ENCODE measurements at places on chromosomes 11 and 22. TPM values are rescaled to one million over a fixed set of nuclear protein-coding genes. Genes with fewer than 3 reads are reported as not detected.
A peak's percentile ranks its signal among the peaks of the same experiment; 100 is the strongest.

DNA sequence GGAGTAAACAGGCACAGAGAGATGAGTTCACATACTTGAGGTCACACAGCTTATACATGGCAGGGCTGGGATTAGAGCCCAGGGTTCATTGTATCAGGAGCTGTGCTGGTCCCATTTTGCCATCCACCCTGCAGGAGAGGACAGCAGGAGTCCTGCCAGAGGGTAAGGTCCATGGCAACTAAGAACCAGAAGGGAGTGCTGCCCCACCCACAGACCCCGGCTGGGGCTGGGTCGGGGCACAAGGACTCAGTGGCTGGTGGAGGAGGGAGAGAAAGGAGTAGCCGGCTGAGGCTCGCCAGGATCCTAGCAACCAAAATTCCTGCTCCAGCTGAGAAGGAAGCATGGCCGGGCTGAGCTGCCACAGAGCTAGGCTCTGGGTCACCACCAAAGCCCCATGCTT lies 25.9 kb upstream of the TP53I11 start:
- DNase-seq = no peak

GRCh38 chr22:38193580-38193979 lies 8.2 kb upstream of the MAFF start:
- DNase-seq = no peak

- DNase-seq = peak; percentile 36
Measured at GRCh38 chr11:36073411-36074203, 129.7 kb downstream of the LDLRAD3 start.

GRCh38 chr11:109680127-109680526 lies 258.1 kb downstream of the C11orf87 start:
- no peak for DNase-seq

- no peak for DNase-seq
Measured at GRCh38 chr11:65383778-65384177, 1.3 kb upstream of the SLC25A45 start.

Gene PRG2
- total RNA-seq = not detected

- peak; percentile 94 for DNase-seq
Measured at GRCh38 chr11:118194835-118195627, 18.6 kb upstream of the SCN2B start.

Gene DNAJC4
- total RNA-seq = 11.6 TPM

- DNase-seq = no peak
Measured at GRCh38 chr11:118108513-118108912, 21.8 kb upstream of the SMIM35 start.

Gene CARD18
- total RNA-seq = not detected

Gene ZDHHC24
- 45.5 TPM for total RNA-seq

Gene GRIA4
- 1.8 TPM for total RNA-seq

Gene OR52I1
- total RNA-seq = not detected

DNA sequence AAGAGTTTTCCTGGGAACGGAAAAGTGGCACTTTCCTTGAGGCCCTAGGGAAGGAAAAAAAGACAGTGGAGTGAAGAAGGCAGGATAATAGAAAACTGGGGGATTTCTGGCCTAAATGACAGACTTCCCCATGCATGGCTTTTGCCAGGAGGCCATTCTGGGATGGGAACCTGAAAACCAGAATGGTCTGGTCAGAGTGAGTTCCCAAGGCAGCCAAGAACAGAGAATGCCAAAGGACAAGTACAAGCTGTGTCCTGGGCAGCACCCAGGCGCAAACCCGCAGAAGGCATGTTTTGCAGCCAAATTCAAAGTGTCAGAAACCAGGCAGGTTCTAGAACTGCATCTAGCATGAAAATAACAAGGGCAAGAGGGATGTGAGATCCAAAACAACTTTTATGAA lies 162.4 kb downstream of the SPON1 start:
- no peak for DNase-seq

DNA sequence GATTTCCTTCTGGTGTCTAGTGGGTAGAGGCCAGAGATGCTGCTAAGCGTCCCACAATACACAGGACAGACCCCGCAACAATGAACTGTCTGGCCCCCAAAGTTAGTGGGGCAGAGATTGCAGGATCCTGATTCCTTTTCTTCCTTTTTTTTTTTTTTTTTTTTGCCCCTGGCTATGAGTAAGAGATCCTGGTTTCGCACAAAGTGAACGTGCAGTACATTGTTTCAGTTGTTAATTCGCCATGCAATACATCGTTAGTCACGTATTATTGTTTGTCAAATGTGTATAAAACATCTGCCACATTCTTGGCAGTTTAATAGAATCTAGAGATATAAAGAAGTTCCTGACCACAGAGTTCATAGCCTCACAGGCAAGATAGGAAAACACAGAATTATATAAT lies 20.2 kb downstream of the ST3GAL4 start:
- DNase-seq = no peak

DNA sequence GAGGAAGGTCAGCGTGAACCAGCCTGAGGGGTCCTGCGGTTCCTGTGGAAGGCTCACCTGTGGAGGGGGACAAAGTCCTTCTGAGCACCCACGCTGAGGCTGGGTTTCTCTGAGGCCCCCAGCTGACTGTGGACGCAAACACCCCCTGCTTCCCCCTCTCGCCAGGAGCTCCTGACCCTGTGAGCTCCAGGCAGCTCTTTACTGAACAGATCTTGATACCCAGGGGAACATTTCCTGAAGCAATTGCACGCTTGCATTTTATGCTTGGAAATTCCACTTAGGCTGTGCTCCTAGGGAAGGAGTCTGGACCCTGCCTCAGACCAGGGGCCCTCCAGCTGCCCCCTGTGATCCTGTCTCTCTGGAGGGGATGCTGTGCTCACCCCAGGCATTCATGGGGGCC lies 454.2 kb upstream of the B3GAT1 start:
- DNase-seq = no peak

Gene MAPK8IP2
- total RNA-seq = 5.8 TPM

GRCh38 chr11:112748713-112749543 lies 212.3 kb upstream of the NCAM1 start:
- DNase-seq = peak; percentile 17

GRCh38 chr22:26846645-26847044 lies 189.3 kb downstream of the MIAT start:
- DNase-seq = no peak

Gene PTPRCAP
- total RNA-seq = 15.2 TPM

Gene MS4A1
- not detected for total RNA-seq

Gene F2
- total RNA-seq = not detected

Gene SLC17A6
- not detected for total RNA-seq

DNA sequence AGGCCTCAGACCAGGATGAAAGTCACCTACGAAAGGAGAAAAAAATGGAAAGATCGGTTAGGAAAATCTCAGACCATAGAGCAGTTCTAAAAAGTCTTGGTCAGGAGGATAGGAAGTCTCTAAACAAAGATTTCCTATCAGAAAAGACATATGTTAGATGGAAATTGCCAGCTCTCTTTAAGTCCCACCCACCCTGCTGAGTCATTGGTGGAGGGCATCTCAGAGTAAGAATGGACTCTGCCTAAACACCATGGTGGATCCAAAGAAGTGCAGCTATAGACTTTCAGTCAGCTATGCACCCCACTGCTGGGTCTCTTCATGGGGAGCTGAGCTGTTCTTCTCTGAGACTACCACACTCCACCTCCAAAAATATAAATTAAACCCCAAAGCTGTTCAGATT lies 3.7 kb downstream of the OR8B2 start:
- no peak for DNase-seq

Gene PRG3
- not detected for total RNA-seq

DNA sequence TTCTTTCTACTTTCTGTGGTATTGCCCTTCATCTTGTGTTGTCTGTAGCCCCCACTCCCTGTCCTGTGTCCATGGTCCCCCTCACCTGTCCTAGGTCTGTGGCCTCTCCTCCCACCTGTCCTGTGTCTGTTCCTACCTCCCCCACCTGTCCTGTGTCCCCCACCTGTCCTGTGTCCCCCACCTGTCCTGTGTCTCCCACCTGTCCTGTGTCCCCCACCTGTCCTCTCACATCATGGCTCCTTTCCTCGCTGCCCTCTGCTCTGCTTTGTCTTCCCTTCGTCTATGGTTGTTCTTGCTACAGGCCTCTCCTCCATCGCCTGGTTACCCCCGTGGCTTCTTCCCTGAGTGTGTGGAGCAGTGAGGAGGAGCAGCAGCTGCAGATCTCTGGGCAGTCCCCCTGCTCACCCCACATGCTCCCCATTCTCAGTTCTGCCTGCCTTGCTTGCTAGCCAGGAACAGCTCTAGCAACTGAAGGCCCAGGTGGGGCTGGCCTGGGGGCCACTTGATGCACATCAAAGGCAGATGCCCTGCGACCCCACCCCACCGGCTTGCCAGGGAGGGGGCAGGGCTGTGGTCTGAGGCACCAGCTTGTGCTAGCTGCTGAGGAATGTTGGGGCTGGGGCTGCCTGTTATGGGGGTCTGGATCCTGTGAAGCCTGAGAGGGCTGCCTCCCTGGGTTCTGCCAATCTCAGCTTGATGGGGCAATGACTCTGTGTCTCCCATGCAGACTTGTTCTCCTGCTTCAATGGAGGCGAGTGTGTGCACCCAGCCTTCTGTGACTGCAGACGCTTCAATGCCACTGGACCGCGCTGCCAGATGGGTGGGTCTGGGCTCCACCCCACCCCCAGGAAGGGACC lies 5.6 kb downstream of the OTOG start:
- DNase-seq = no peak

DNA sequence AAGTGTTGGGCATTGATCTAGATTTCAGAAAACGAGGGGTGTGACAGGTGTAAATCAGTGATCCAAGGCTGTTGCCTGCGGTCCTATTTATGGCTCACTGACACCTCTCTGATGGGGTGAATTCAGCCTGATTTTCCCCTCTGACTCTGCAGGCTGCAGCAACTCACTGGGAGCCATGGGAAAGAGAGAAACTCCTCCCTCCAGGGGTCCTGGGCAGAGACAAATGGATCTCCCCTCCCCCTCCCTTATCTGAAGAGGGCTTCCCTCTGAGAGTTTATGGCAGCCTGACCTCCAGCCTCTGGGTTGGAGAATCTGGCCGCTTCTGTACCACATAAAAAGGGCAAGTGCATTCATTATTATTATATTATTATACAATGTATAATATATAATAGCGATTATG lies 1.8 kb upstream of the PKNOX2 start:
- no peak for DNase-seq

DNA sequence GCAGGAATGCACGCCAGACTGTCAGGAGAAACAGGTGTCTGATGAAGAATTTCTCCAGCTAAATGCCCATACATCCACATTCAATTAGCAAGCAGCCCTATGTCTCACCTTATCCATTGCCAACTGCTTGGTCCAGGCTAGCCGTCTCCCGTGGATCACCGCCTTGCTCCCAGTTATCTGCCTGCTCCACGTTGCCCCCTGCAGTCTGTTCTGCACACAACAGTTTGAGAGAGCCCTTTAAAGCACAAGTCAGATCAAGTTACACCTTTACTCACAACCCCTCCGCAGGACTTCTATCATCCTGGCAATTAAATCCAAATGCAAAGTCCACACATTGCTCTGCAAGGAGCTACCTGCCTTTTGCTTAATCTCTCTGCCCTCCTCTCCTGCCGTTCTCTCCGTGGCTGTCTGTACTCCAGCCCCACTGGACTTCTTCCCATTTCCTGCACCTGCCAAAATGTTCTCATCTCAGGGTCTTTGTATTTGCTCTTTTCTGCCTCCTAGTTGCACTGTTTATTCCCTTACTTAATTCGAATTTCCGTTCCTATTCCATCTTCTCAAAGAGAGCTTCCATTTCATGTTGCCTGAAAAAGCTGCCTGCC lies 185.3 kb upstream of the LARGE1 start:
- peak; percentile 77 for DNase-seq

- no peak for DNase-seq
Measured at GRCh38 chr22:40010746-40011145, 16.0 kb downstream of the FAM83F start.

Gene RAG2
- total RNA-seq = not detected

Gene MRGPRF
- 18.2 TPM for total RNA-seq

Gene SLCO2B1
- 9.4 TPM for total RNA-seq

- DNase-seq = peak; percentile 41
Measured at GRCh38 chr11:57646194-57646798, 3.4 kb downstream of the YPEL4 start.

DNA sequence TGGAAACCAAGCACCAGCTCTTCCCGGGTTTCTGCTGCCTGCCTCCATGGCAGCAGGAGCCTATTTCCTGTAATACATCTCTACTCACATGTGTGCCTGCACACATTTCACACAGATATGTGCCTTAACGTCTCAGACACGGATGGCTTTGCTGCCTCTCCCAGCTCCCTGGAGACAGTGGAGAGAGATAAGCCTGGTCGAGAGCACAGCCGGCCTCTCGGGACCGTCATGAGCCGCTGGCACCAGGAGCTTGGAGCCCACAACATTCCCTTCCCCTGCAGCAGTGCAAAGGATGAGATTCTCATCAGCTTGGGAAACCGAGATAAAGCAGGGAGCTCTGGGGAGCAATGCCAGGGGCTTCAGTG lies 587.7 kb downstream of the BRD1 start:
- no peak for DNase-seq

Gene CDC42BPG
- total RNA-seq = 32.5 TPM

GRCh38 chr11:106497822-106498221 lies 420.4 kb downstream of the AASDHPPT start:
- no peak for DNase-seq

DNA sequence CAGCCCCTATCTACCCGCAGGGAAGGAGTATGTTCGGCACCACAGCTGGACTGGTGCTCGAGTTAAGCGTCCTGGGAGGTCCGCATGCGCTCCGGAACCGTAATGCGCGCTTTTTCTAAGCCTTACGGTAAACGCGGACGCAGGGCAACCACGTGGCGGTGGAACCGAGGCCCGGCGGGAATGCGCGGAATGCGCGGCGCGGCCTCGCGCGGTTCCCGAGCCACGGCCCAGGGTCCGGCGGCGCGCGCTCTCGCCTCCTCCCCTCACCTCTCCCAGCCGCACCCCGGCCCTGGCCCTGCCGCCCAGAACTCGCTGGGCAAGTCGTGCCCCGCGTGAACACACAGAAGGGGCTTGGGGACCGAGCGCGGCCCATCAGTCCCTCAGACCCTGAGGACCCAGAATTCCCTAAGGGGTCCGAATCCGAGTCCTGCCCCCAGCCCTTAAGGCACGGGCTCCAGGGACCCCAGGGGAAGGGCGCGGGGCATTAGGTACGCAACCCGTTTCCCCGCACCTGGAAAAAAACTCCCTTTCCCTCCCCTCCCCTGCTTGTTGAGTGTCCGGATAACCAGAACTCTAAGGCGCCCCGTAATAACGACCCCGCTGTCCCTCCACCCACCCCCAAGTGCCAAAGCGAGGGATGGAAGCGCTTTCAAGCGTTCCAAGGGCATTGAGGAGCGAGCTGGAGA lies 4.3 kb upstream of the CCND1 start:
- DNase-seq = peak; percentile 90

- DNase-seq = peak; percentile 87
Measured at GRCh38 chr11:73335204-73335923, 27.3 kb downstream of the ARHGEF17 start.

GRCh38 chr11:82927264-82927880 lies 25.8 kb downstream of the DDIAS start:
- DNase-seq = no peak

GRCh38 chr11:119380827-119381180 lies 686 bp downstream of the USP2 start:
- DNase-seq = peak; percentile 49

DNA sequence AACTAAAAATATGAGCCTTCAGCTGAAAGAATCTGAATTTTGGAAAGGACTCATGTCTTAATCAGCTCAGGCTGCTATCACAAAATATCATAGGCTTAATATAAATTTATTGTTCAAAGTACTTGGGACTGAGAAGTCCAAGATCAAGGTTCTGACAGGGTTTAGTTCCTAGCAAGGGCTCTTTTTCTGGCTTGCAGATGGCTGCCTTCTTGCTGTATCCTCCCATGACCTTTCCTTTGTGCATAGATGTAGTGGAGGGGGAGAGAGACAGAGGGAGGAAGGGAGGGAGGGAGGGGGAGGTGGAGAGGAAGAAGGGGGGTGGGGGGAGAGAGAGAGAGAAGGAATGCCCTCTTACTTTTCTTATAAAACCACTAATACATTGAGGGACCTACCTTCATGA lies 306.8 kb upstream of the DDI1 start:
- DNase-seq = no peak

GRCh38 chr11:57324886-57325734 lies at the start of gene TNKS1BP1:
TSS of gene TNKS1BP1 (minus strand) at chr11:57324952. CDS start at chr11:57321885, 3,067 bp downstream.
- DNase-seq = peak; percentile 98

Data from stomach (tissue), 19 donors.